Bronchial smooth muscle cell (primary cell): ENCODE measurements at places on chromosomes 5 and 9. TPM values are rescaled to one million over a fixed set of nuclear protein-coding genes. Genes with fewer than 3 reads are reported as not detected.

PRUNE2 gene
- total RNA-seq = 11.3 and 11.8 TPM in 2 replicates

C9orf43 gene
- 0.16 and 0.26 TPM in 2 replicates for total RNA-seq

NEUROG1 gene
- not detected in 2 replicates for total RNA-seq

ATOX1 gene
- total RNA-seq = 85.0 and 99.2 TPM in 2 replicates

LCN9 gene
- not detected in 2 replicates for total RNA-seq

PCDHB3 gene
- 0.16 and 0.52 TPM in 2 replicates for total RNA-seq
